ENCODE measurements at places on chromosomes 13 and 19.

GRCh38 chr13:57424379-57424778 is 207.2 kb upstream of the PCDH17 start:
- DNase-seq = no peak

GRCh38 chr13:60152904-60153303 is 10.8 kb downstream of the DIAPH3 start:
- no peak for DNase-seq

DNA sequence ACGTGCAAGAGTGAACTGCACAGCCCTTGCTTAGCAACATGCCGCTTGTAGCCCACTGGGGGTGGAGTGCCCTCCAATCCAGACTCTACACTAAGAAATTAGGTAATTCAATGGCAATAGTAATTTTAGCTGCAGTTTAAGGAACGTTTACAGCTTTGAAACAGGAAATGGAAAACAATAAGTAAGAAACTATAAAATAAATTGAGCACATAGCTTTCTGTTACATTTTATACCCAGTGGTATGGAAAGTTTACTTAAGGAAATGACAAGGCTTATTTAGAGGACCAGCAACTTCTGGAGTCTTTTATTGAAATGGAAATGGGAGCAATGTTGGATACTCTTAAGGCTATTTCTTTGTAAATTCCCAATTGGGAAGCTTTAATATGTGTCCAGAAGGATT is 373.2 kb downstream of the KCNRG start:
- no peak for DNase-seq

DNA sequence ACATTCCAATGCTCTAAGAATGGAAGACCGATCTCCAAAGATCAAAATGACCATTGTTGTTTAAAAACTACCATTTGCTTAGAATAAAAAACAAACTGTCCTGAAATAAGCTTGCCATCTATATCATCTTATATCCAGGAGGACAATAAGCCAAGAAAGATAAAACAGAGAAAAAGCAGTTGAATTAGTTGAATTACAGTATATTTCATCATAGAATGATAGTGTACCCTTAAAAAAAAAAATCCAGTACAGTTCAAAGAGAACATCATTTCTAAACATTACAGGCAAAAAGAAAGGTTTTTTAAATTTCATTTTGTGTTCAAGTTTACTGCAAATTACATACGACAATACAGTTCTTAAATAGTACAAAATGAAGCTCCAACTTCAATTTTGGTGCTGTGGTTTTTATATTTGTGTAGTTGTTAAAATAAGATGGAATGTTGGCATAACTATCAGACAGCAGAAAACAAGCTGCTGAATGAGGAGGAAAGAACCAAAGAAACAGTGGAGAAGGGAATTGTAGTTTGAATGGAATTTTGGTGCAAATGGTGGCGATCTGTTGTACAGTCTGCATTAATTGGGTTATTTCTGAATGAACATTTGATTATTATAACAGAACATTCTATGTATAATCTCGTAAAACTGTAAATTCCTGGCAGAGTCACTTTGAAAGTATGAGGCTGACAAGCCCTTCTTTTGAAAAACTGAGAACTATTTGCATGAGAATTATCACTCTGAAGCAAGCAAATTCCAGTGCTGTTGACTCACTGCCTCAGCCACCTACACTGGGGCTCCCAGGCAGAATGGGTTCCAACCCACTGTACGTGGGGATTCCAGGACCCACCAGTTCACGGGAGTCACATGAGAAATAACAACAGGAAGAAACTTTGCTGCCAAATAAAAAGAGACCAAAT is 37.7 kb downstream of the LHFPL6 start:
- DNase-seq = no peak

- no peak for DNase-seq
These were observed 3.5 kb downstream of the SELENOV start for GRCh38 chr19:39518458-39518857.

GRCh38 chr13:111948811-111949210 is 118.1 kb upstream of the SOX1 start:
- DNase-seq = no peak

DNA sequence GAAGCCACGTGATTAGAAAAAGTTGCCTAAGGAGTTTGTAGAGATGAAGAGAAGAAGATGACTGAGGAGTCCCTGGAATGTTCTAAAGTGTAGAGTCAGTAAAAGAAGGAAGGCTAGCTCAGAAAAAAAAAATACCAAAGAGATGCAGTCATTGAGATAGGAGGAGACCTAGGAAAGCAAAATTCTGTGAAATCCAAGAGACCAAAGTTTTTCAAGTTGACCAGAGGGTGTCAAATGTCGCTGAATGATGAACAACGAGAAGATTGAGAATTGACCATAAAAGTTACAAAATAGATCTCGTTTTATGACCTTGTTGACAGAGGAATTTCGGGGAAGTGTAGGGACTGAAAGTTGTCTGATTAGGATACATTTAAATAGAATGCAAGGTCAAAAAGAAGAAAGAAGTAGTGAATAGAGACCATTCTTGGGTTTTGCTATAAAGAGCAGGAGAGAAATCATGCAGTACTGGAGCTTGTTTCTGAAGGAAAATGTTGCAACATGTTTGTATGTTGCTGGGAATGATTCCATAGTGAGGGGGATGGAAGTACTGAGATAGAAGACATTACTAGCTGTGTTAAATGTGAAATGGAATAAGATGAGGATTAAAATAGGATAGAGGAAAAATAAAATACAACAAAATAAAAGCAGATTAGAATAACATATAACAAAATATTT is 30.2 kb upstream of the HTR2A start:
- no peak for DNase-seq

DNA sequence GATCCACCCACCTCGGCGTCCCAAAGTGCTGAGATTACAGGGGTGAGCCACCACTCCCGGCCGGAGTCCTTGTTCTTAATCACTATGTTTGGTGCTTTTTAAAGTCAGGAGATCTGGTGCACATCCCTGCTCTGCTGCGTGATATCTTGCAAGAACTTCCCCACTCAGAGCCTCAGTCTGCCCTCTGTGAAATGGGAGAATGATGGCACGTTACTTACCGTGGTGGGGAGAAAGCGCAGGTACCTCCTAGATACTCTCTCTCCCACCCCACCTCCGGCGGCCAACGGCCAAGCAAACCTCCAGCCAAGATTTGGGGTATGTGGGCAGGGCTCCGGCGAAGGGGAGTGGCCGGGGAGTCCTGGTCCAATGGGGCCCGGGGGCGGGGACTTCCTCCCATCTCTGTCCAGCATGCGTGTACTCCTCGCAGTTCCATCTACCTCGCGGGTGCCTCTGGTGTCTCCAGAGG is at the start of gene RYR1:
Gene RYR1 (plus strand): TSS at position 424 of the 466 bp plus-strand sequence. CDS start 139 bp downstream, outside the sequence.
- DNase-seq = no peak

GRCh38 chr19:6269101-6269886 is 10.5 kb downstream of the MLLT1 start:
- DNase-seq = no peak

DNA sequence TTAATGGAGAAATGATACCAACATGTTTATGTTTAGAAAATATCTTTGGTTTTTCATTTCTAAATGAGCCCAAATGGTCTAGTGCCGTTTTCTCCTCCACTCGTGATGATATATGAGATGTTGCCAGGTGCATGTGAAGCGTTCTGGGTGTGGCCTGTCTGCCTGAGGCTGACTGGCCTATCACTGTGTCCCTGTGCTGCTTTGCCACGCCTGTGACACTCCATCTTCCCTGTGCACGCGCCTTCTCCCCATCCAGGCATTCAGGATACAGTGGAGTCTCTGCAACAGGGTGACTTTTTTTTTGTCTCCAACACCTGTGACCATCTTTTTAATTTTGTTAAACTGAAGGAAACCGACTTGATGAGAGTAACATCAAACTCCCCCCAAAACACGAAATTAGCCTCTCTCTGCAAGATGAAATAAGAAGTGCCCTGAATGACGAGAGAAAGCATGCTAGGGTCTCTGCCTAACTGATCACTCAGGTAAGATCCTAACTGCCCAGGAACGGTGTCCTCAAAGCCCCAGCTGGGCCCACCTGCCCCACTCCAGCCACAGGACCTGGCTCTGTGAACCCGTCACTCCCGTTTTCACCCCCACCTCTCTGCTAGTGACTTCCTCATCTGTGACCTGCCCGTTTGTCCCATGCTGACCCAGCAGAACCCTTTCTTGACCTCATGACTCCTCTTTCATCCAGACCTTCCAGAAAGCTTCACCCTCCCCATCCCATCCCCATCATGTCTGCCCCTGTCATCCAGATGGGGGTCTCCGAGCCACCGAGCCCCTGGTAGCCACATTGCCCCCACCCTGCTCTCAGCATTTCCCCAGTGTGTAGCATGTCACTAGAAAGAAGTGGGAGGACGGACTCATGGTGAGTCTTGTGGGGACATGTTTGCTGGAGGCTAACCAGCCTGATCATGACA is 33.2 kb upstream of the TFDP1 start:
- no peak for DNase-seq

DNA sequence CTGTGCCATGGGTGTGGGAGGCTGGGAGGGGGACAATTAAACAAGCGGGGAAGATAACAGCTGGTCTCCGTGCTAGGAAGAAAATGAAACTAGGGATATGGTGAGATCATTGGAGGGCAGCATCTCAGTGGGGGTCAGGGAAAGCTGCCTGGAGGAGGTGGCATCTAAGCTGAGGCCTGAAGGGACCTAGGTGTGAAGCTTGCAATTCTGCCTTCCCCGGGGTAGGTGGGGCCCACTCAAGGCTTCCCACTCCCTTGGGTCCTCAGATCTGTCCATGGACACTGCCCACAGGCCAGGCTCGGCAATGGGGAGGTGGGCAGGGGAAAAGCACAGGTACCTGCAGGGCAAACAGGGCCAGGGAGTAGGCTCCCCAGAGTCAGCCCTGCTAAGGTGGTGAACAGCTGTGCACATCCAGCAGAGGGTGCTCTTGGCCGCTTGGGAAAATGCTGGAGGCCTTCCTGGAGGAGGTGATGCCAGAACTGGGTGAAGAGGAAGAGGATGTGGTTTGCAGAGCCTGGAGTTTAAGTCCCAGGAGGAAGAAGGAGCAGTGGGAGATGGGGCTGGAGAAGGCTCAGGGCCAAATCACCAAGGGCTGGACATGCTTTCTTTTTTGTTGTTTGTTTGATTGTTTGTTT is 25.7 kb upstream of the CCNE1 start:
- no peak for DNase-seq

DNA sequence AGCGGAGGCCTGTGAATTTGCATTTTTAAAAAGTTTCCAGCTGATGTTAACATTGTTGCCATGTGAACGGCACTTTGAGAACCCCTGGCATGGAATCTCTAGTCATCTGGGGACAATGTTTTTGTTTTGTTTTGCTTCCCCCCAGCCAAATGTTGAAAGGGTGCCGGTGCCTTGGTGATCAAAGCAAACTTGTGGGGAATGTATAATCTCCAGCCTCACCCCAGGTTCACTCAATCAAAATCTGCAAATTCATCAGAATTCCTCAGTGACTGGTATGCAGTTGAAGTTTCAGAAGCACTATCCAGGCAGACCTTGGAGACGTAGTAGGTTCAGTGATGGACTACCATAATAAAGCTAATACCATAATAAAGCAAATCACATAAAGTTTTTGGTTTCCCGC is 428.7 kb downstream of the MYO16 start:
- DNase-seq = no peak

DNA sequence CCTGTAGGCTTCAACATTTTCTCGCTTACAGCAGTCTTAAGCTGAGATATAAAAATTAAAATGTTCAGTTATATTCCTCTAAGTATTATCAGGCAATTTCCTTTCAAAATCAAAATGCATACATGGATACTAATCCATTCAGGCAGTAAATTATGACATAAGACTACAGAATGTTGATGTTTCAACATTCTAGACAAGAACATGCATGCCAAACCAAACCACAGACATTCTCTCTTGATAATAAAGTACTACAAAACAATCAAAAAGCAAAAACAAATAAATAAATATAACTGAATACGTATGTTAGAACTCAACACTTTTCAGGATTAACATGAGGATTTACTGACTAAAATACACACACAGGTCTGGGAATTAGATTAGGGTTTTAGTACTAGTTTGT is 7.7 kb downstream of the DIS3 start:
- DNase-seq = no peak

- no peak for DNase-seq
These were observed 415.5 kb downstream of the FGF14 start for GRCh38 chr13:101986316-101986715.

DNA sequence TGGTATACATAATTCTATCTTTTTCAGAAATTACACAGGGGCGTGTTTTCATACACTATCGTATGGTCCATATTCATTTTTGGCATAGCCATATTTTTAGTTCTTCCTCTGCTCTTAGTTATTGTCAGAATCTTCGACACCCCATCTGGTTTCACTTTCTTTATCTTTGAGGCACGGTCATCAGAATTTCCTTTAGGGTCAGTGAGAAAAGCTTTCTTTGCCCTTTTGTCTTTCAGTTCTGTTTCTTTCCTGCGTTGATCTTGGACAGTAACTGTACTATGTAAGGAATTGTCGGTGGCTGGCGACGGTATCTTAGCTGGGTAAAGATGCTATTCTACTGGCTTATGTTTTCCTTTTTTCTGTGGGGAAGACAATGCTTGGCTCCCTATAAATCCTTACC is 10.6 kb upstream of the KIR2DL4 start:
- DNase-seq = peak; percentile 6

DNA sequence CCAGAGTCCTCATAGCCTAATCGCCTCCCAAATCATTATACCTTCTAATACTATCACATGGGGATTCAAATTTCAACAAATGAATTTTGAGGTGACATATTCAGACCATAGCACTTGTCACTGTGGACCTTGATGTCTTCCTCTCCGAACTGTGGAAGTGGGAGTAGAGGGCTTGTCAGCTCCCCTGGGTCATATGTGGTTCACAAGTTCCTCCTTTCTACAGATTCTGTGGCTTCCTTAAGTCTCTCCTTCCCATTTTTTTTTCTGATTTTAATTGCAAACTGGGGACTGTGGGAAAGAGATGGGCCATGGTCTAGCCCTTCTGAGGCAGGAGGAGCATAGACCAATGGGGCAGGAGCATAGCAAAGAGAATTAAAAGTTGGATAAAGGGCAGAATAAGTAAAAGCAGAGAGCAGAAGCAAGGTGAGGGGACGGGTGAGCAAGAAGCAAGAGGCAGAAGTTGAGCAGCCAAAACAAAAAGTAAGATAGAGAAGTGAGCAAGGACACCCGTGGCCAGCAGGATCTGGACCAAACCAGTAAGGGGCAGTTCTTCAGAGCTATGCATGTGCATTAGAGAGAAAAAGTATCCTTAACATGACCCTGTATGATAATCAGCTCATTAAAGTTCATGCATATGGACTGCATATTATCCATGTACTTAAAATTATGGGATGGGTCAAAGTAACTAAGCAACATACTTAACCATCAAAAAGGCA is 2.6 kb upstream of the SIGLEC7 start:
- DNase-seq = no peak

Data from T-helper 2 cell (primary cell).